ENCODE measurements at places on chromosomes 7 and 10.

GRCh38 chr10:62045765-62046521 lies 144.4 kb downstream of the ARID5B start:
- no peak for DNase-seq

GRCh38 chr10:20396205-20396604 lies 500.9 kb downstream of the NEBL start:
- no peak for DNase-seq

DNA sequence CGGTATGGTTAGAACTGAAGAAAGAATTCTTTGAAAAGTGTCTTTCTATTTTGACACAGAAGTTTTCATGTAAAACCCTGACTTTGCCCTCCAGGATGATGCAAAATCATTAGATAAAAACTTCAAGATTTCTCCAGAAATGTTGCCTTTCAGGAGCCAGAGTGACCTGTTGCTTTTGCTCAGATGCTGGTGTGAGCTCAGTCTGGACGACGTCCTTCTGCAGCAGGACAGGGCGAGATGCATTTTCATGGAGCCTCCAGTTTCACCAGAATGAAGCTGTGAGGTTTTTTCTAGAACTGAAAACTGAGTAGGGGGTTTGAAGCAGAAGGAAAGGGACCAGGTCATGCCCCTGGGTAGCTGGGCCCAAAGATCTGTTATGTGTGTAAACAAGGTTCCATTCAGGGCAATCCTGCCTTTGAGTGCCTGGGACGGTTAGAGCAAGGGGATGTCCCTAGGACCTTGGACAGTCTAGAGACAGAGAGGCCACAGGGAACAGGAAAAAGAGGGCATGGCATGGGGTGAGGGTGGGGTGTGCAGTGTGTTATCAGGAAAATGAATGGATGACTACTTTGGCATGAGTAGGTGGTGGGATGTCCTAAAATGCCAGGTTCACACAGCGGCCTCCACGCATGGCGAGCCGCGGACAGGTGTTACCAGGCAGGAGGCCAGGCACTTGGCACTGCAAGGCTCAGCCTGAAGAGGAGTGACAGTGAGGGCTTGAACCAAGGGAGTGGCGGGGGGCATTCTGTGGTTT lies 356.3 kb downstream of the CXCL12 start:
- DNase-seq, result no peak

DNA sequence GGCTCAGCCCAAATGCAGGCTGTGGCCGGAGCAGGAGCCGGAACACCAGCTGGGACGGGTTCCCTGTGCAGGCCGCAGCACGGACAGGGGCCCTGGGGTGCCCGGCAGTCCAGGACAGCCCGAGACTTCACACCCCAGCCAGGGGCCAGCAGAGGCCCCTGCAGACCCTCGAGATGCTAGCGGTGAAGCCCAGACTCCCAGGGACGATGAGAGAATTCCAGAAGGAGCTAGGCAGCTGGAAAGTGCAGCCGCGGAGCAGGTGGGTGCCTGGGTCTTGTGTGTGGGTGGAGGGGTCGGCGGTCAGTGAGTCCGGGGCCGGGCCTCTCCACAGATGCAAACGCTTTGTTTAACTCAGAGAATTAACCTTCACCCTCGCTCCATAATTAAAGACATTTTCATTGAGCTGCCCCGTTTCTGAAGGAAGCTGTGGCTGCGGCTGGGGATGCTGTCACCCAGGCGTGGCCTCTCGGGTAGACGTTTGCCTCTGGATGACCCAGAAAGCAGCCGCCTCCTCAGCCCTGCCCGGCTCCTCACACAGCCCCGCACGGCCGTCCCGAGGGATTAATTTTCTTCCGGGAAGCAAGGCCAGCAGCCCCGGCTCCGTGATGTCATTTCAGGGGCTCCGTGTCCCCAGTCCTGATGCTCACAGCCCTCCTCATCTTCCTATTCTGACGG lies 26.5 kb downstream of the KNDC1 start:
- no peak for DNase-seq

DNA sequence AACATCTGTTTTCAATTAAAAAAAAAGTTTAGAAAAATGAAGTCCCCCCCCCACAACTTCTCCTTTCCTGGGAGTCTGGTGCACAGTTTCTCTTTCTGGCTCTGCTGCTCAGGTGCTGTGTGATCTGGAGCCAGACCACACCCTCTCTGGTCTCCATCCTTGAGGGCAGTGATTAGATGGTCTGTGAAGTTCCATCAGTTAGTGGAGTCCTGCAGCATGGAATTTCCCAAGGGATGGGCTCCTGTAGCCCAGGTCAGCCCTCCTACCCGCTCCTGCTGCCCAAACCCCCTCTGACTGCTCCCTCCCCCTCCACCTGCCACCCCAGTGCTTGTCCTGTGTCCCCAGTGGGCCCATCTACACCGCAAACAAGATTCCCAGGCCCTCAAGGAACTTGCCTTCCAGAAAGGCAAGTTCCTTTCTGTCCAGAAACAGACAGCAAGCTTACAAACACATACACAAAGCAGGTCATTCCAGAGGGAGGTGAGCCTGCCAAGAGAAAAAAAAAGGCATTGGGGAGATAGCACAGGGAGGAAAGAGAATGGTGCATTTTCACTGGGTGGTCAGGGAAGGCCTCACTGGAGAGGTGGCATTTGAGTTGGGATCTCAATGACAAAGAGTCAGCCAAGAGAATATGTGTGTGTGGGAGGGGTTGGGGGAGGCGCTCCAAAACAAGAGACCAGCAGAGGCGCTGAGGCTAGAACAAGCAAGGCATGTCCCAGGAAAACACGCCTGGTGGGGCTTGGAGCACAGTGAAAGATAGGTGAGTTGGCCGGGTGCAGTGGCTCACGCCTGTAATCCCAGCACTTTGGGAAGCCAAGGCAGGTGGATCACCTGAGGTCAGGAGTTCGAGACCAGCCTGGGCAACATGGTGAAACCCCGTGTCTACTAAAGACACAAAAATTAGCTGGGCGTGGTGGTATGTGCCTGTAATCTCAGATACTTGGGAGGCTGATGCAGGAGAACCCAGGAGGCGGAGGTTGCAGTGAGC lies 49.5 kb upstream of the SLC29A3 start:
- no peak for DNase-seq

DNA sequence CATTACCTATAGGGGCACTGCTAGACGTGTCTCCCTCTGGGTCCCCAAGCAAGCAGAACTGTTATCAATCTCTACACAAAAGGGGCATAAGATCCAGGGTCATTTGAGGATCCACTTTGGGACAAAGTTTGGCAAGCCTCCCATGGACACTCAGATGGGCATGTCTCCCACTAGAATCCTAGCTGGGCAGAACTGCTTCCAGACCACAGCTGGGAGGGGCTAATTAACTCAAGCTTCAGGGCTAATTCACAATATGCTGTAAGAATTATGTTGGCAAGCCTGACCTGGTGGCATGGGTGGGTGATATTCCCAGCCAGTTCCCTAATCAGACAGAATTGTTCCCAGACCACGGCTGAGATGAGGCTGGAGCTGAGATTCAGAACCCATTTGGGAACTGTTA lies 738.4 kb upstream of the FZD8 start:
- no peak for DNase-seq

DNA sequence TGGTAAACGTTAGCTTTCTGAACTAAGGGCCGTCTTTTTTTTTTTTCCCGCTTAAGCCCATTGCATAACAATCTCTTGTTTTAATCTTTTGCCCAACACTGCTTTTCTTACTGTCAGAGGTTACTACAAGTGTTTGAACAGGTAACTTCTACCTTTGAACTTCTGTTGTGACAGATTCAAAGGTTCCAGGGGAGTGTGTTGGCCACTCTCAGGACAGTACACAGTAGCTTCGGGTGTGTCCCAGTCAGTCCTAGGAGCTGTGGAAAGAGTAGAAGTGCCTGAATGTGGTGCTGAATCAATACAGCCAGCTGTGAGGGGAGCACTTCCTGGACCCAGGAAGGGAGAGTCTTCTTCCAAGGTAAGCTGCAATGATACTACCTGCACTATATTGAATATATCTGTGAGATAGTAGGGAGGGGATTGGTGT lies at the start of gene ACSL5:
ACSL5 (plus strand) TSS at position 205 of the 427 bp plus-strand sequence. CDS start 20,831 bp downstream, outside the sequence.
- no peak for DNase-seq

GRCh38 chr7:68756986-68757495 lies 841.2 kb upstream of the AUTS2 start:
- DNase-seq, result no peak

GRCh38 chr7:130272381-130273080 lies 5.9 kb downstream of the CPA2 start:
- DNase-seq, result no peak

DNA sequence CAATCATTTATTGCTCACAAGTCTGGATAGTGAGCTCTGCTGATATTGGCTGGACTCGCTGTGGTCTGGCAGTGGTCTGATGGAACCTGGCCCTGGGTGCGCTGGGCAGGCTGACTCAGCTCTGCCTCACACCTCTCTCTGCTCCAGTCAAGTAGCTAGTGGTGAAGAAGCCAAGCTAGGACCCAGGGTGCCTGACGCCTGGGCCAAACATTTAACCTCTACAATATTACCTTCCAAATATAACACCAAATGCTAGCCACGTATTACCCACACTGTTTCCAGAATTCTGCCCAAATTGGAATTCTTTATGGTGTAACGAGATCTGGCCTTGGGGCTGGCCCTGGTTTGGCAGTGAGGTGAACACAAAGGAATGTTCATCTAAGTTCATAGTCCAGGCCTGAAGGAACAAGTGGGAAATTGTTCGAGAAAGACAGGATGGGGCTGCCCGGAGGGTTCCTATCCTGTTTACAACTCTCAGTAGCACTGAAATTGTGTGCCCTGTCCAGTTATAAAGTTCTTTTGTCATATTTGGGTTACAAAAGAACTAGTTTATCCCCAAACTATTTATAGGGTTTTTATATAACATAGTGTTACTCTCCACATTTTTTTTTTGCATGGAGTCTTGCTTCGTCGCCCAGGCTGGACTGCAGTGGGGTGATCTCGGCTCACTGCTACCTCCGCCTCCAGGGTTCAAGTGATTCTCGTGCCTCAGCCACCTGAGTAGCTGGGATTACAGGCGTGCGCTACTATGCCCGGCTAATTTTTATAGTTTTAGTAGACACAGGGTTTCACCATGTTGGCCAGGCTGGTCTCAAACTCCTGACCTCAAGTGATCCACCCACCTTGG lies 16.3 kb downstream of the OR2AE1 start:
- no peak for DNase-seq

DNA sequence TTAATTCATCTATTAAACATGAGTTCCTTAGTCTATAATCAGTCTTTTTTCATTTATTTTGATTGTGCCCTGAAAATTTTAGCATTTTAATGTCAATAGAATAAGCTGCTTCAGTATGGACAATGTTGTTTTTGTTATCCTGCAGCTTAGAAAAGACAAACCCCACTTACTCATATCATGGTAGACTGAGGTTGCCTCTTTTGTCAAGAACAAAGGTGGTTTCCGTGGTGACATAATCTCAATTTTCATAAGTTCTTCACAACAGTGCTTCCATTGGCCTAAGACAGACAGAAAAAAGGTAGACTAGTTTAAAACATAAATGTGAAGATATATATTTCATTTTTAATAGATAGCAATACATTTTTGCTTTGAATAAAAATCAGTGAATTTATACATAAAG lies 69.1 kb downstream of the RTKN2 start:
- peak; percentile 92 for DNase-seq

- DNase-seq, result no peak
These were observed 11.4 kb downstream of the NET1 start for GRCh38 chr10:5423771-5424170.

Measured in T-helper 2 cell (primary cell).